ENCODE measurements at places on chromosomes 13 and 19.

DNA sequence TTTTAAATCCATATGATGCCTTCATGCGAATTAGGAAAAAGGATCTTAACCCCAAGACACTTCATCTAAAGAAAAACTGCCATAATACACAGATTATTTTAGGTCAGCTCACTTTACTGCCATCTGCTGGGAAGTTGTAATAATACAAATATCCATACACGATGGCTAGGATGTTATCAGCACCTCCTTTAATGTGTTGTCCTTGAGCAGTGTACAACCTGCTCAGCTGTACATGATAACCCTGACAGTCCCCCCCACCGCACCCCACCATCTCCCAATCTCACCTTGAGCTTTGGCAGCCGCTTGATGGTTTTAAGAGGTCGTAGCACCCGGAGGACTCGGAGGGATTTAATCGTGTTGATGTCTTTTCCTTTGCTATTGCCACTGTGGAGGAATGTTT lies 112.2 kb downstream of the IER2 start:
- DNase-seq: no peak

DNA sequence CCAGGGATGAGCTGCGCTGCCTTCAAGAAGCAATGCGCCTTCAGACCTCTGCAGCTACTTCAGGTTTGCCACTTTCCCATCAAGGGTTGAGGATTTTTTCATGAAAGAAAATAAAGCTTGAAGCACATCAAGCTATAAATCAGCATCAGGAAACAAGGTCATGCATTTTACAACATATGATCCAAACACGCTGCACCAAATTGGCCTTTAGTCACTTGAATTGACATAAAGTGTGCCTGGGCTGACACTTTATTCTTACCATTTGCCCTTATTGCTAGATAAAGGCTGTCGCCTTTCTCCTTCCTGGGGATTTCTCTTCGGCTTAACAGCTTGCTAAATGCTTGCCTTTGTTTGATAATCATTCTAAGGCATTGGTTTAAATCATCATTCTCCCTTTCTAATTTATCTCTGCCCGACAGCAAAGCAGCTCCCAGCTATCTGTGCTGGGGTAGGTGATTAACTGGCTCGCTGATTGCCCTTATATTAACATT lies 87.7 kb downstream of the LHFPL6 start:
- DNase-seq: no peak

- no peak for DNase-seq
These were observed 3.2 kb downstream of the PIN1 start for GRCh38 chr19:9838324-9838723.

DNA sequence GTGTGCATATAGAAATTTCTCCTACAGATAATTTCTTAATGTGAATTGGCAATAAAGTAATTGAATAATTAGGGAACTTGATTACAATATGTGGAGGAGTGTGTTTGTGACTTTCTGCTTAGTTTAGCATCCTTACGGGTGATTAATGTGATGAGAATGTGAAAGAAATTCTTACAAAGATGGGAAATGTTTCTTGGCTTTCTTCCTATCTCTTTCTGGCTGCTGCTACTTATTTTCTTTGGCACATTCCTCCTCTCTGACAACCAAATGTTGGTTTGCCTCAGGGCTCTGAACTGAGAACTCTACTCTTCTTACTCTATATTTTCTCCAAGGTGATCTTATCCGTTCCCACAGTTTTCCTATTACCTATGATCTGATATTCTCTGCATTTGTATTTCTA lies 300.1 kb downstream of the TBC1D4 start:
- no peak for DNase-seq

- no peak for DNase-seq
These were observed 3.5 kb downstream of the KLK1 start for GRCh38 chr19:50820086-50820485.

GRCh38 chr13:73168953-73169401 lies 110.2 kb downstream of the KLF5 start:
- DNase-seq: no peak

- DNase-seq: no peak
These were observed 20.3 kb downstream of the PLA2G4C start for GRCh38 chr19:48090281-48090802.

- no peak for DNase-seq
These were observed 42.1 kb downstream of the STK24 start for GRCh38 chr13:98534821-98535220.

GRCh38 chr13:51041126-51041525 lies 69.9 kb downstream of the C13orf42 start:
- DNase-seq: no peak

DNA sequence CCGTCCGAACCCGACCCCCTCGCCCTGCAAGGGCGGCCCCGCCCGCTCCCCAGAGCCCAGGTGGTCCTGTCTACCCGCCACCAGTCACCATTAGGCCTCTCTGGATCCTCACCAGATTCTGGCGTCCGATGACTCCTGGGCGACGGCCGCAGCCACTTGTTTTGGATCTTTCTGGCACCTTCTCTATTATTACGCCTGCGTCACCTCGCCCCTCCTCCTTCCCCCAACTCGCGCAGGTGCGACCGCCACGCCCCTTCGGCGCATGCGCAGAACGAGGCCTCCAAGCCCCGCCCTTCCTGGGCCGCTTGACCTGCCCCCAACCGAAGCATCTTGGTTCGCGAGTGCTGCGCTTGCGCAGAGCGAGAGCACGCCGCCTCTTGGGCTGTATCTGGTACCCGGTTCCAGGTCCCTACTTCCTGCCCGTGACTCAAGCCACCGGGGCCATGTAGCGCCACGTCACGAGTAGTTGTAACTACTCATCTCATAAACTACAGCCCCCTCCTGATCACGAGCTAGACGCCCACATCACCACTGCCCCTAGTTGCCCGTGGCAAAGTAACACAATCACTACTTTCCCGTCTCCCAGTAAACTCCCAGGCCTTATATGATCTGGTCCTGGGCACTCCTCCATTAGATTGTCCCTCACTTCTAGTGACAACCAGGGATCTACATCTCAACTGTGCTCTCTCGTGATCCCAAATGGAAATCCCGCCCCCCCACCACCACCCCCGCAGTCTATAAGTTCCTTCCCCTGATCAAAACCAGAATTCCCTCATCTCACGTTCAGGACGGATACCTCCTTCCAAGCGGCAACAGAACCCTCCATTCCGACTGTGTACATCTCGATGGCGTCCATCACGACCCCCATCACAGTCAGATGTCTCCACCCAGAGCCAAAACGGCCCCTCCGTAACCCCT lies at the start of gene DEDD2:
DEDD2 (minus strand) TSS at position 158 of the 918 bp plus-strand sequence. CDS start 670 bp downstream, outside the sequence.
- peak; percentile 100 for DNase-seq

DNA sequence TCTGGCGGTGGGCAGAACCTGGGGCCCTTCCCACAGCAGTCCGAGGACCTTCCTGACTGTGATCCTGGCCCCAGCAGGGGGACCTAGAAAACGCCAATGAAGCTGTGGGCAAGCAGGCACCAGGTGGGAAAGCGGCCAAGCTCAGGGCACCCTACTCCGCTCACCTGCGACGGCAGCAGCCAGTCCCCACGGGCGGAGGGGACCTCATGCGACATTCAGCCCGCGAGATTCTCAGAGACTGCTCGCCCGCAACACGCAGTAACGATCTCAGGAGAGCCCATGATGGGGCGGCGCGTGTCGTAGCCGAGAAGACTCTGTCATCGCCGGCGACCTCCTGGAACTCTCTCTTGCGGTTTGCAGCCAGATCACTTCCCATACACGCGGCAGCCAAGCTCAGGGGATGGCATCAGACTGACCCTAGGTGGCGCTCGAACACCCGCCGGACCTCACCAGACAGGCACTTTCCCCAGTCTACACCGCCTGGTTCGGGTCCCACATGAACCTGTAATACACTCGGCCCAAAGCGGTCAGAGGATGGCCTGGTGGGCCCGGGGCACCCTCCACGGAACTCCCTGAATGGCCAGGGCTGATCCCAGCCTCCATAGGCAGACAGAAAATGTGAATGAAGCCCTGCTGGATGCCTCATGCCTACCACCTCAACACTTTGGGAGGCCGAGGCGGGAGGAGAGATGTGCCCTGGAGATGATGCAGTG lies 26.5 kb downstream of the MAN2B1 start:
- peak; percentile 92 for DNase-seq

DNA sequence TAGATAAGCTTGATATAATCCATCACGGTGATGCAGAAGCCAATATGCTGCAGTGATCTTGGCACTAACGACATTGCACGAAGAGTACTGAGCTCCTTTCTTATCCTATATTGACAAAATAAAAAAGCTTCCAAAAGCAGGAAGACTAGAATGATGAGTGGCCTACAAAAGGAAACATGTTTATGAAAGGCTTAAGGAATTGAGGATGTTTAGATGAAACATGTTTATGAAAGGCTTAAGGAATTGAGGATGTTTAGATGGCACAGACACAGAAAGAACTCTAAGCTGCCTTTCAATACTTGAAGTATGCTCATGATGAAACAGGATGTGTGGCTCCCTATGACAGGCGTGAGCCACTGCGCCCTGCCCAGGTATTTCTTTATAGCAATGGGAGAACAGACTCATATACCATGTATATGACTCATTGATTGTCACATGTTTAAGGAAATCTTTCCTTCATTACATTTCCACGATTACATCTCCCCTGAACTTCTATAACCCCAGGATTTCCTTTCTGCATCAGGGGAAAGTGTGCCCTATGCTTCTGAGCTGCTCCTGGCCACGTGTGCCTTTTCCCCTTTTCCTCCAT lies 690.8 kb upstream of the ARGLU1 start:
- no peak for DNase-seq

GRCh38 chr19:5592531-5593342 lies 25.0 kb upstream of the TINCR start:
- DNase-seq: no peak

GRCh38 chr19:41395355-41395754 lies 1.8 kb downstream of the EXOSC5 start:
- no peak for DNase-seq
